ENCODE measurements at places on chromosomes 6 and 20.

- DNase-seq: no peak
These were observed 275.5 kb upstream of the SGK1 start for GRCh38 chr6:134593442-134593841.

DNA sequence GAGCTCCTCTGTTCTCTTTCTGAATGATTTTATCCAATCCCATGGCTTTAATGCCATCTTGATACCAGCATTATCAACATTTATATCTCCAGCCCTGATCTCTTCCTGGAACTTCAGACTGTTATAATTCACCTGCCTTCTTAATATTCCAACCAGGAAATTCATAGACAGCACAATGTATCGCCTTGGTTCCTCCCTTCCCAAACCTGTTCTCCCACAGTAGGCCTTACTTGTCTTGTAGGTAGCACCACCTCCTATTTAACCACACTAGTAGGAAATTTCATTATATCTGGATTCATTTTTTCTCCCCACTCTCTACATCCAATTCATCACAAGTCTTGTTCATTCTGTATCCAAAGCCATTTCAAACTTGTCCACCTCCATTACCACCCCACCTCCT lies 106.3 kb upstream of the SHLD1 start:
- no peak for DNase-seq

DNA sequence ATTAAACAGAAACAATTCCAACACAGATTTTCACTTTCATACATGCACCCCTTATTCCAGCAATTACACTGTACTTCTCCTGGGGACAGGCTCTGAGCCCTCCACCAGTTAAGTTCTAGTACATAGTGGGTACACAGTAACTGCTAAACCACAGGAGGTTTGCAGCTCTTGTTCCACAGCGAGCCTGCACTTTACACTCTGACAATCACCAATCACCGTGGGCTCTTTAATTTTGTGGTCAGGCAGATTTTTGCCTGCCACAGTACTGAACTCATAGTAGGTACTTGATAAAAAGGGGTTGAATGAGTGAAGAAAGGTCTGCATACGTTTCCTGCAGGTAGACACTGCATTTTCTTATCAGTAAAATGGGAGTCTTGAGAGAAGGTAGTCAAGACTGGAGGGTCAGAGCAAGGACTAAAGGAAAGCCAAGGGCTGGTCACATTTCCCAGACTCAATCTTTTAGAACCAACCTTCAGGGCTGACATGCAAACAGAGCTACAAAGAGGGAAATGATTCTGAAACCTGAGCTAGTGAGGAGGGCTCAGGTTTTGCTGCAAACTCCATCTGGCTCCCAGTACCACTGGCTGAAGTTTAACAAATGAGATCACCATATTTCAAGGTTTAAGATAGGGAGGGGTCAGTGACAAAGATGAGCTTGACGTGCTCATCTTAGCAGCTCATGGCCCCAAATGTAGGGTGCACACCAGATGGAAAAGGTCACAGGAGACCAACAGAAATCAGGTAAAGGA lies 404.6 kb downstream of the BTBD9 start:
- no peak for DNase-seq

- DNase-seq: peak; percentile 44
These were observed 109.7 kb downstream of the GJA10 start for GRCh38 chr6:90003941-90004340.

DNA sequence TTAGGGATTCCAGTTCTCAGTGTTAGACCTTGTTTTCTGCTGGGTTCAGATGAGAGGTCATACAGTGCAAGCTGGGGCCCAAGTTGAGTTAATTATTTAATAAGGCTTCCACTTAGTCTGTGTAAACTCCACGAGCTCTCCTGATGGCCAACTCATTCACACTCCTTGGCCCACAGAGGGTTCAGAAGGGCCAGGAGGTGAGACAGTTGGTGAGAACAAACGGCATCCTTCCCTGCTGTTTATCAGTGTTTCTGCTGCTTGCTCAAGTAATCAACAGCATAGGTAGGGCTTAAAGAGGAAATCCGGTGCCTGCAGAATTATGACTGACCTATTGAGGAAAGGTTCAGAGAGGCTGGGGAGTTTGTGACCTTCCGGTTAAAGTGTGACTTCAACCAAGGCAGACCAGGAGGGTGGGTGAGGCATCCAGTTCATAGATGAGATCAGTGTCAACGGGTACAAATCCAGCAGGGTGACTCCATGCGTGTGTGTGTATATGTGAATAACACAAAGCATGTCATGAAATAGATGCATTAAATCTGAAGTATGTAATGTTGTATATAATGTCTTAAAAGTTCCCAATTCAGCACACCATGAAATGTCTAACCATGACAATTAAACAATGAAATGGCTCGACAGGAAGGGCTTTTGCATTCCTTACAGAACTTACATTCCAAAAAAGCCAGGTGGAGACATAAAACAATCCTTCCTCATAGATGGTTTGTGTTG lies 37.4 kb upstream of the BCAS1 start:
- DNase-seq: no peak

- no peak for DNase-seq
These were observed 41.6 kb downstream of the NUP153 start for GRCh38 chr6:17665132-17665531.

DNA sequence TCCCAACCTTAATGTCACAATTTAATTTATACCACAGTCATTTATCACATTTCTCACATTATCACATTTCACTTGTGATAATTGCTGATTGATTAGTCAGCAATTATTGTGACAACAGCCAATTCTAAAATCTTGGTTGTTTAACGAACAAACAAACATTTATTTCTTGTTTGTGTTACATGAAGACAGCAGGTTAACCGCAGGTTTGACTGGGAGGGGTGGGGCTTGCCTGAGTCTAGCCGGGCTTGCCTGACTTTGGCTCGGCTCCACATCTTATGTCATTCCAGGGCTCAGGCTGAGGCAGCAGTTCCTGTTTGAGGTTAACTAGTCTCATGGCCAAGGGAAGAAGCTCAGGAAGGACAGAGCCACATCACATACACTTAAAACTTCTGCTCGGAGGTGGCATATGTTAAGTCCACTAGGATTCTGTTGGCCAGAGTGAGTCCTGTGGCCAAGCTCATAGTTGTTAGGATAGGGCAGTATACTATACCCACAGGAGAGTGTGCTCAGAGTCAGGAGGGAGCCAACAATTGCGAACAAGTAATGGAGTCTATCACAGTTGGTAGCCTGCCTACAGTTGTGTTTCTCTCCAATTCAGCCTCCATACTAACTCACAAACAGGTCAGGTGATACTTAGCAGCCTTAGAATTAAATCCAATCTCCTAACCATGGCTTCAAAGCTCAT lies 90.0 kb upstream of the IFNGR1 start:
- no peak for DNase-seq

- DNase-seq: no peak
These were observed 14.7 kb upstream of the CHD6 start for GRCh38 chr20:41632896-41633295.

DNA sequence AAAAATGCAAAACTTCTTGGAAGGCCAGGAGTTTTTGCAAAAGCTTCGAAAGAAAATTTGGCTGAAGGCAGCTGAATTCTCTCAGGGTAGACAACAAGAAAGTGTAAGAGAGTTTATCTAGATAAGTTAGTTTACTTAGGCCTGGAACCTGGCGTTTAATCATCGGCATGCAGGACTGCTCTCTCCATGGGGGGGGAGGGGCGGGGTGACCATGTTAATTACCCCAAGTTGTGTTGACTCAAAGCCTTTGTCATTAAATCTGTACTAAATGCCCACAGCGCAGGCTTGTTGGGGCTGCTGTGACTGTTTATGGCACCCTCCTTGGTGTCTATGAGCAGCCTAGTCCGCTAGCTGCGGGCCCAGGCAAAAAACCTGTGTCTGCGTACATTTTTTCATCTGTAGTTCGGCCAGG lies 20.1 kb upstream of the ZNF451 start:
- DNase-seq: no peak

GRCh38 chr6:30007132-30007764 lies 53.8 kb upstream of the POLR1H start:
- no peak for DNase-seq

DNA sequence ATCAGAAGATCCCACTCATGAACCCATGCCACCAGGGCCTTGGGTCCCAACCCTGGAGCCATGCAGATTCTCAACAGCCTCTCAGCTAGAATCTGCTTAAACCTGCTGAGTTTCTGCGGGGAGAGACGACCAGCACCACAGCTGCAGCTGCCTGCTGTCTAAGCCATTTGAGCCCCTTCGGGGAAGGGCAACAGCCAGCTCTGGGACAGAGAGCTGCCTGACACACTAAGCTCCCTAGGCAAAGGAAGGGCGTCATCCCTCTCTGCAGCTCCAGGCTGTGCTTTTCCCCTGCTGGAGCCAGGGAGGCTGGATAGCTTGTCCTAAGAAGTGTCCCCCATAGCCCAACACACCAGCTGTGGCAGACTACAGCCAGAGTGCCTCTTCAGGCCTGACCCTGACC lies 182.5 kb downstream of the OTOR start:
- DNase-seq: no peak

DNA sequence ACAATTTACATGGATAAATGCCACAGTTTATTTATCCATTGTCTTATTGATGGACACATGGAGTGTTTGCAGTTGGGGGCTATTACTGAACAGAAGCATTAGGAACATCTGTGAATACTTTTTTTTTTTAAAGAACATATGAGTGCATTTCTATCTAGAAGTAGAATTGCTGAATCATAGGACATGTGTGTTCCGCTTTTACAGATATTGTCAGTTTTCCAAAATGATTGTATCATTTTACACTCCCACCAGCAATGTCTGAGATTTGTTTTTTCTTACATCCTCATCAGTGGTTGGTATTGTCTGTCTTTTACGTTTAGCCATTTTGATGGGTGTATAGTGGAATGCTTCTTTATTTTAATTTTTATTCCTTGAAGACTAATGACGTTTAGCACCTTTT lies 42.0 kb upstream of the ASIP start:
- no peak for DNase-seq

Measured in AG09309 (cell line).